ENCODE measurements at places on chromosomes 2 and 18. TPM values are rescaled to one million over a fixed set of nuclear protein-coding genes. Genes with fewer than 3 reads are reported as not detected.

GRCh38 chr18:9526458-9526857 is 51.1 kb downstream of the RALBP1 start:
- no peak for DNase-seq

DNA sequence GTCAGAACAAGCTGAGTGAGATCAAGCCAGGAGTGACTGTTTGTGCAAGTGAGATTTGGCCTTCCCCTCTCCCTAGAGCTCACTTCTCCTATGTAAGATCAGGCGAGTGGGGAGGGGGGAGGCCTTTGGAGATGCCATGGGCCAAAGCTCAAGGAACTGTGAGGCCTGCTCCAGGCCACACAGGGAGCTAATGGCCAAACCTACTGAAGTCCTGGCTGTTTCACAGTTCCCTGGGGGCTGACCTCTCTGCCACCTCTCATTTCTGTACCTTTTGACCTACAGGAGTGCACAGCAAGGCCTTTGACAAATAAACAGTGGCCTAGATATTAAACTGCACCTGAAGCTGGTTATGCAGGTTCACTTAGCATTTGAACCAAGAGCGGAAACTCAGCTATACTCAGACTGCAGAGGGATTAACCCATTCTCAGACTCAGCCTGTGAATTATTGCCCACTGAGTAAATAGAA is 235.0 kb upstream of the NT5C1B start:
- no peak for DNase-seq

- DNase-seq, result no peak
These were observed 39.9 kb downstream of the STK17B start for GRCh38 chr2:196131384-196131937.

DNA sequence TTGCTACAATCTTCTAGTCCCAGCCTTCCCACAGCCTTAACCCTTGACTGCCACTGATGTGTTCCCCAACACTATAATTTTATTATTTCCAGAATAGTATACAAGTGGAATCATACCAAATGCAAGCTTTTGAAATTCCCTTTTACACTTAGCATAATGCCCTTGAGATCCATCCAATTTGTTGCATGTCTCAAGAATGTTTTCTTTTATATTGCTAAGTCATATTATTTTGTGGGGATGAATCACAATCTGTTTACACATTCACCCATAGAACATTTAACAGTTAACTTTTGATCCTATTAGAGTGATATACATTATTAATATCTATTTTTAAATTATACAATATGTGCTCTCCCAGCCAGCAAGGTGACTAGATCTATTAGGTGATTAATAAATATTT is 74.3 kb upstream of the KYNU start:
- no peak for DNase-seq

- DNase-seq, result no peak
These were observed 18.3 kb upstream of the EPAS1 start for GRCh38 chr2:46278952-46279351.

DNA sequence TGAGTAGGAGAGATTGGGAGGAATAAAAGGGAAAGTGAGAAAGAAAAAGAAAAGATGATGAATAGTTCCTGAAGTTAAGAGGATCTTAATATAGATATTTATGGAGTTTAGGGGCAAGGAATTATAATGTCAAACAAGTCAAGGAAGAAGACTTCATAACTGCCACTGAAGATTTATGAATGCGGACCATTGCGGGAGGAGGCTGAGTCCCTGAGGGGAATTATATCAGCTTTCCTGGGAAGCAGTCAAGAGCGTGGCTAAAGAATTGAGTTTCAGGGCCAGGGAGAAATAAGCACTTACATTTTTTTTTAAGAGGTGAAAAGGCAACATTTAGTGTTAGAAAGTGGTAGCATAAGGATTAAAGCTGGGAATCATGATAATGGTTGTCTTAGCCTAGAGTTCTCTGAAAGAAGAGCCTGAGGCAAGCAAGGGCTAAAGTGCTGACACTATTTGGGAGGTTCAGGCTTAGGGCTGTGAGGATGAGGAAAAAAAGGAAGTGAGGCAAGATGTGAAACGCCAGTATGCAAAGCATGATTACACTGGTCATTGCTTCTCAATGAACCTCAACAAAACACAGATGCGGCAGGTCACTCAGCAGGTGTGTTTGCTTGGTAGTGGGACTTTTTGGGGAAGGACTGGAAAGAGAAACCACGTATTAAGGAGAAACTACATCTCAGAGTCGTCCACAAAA is 217.1 kb downstream of the SLC4A3 start:
- DNase-seq, result no peak

EFR3B gene
- total RNA-seq, result 1.5 TPM

DPYSL5 gene
- total RNA-seq, result not detected

SCN7A gene
- not detected for total RNA-seq

IRS1 gene
- total RNA-seq, result 4.0 TPM

SOS1 gene
- total RNA-seq, result 21.0 TPM

RANBP2 gene
- total RNA-seq, result 52.9 TPM
